ENCODE measurements at places on chromosomes 5 and 9.

DNA sequence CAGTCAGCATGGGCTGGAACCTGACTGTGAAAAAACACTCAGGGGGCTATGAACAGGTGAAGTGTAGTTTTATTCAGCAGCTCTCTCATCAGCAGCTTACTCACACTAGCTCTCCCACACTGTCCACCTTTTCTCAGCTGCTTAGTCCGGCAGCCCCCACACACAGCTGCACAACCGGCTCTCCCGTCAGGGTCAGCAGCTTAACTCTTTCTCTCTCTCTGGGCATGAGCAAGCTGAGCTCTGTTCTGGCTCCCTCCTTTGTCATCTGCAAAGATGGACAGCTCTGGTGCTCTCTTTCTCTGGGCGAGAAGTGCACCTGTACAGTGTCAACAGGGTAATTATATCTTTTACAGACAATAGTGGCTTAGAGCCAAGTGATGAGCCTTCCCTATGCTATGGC, 8.2 kb downstream of the DMAC1 start:
- DNase-seq, result no peak

- no peak for DNase-seq
Observed at GRCh38 chr5:132228241-132229035, 785 bp upstream of the P4HA2 start.

DNA sequence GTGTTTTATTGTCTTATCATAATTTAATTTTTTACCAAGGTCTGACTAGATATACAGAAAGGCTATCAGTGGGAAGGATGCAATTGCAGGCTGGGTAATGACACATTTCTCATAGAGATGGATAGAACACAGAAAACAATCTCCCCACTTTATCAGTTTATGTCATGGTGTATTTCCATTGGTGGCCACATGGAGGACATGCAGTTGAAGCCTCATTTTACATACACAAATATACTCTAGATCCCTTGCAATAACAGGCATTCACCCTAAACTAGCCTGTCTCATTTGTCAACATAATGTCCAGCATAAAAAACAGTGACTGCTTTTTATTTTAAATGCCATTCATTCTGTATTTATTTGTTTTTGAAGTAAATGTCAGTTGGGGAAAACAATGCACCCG, 526.3 kb downstream of the GABRG2 start:
- no peak for DNase-seq

DNA sequence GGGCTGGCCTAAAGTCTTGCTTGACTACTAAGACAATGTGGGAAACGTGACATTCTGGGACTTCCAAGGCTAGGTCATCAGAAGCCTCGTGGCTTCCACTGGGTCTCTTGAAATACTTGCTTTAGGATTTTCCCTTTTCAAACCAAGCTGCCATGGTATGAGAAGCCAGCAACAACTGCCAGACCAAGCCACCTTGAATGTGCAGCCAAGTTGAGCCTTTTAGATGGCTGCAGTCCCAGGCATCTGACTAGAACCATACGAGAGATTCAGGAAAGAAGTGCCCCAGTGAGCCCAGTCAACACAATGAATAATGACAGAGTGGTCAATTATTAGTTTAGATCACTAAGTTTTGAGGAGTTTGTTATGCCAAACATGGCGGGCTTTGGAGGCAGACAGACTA, 143.3 kb downstream of the SLF1 start:
- no peak for DNase-seq

GRCh38 chr9:34242830-34243229, 64.0 kb downstream of the UBAP1 start:
- no peak for DNase-seq

- no peak for DNase-seq
Observed at GRCh38 chr9:37197158-37198038, 77.0 kb downstream of the ZCCHC7 start.

- no peak for DNase-seq
Observed at GRCh38 chr9:119559056-119559455, 189.8 kb upstream of the BRINP1 start.

DNA sequence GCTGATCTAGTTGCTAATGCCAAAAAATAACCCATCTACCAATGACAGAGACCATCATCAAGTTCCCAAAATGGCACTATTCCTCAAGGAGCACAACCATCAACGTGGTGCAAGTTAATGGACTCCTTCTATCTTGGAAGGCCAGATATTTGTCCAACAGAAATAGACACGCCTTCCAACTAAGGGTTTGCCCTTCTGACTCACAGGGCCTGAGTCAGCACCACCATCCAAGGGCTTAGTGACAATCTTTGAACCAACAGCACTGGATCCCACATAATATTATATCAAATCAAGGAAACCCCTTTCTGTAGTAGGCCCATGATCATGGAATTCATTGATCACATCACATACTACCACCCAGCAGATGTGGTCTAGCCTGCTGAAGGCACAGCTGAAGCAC, 84.3 kb downstream of the MED27 start:
- DNase-seq, result no peak

- DNase-seq, result no peak
Observed at GRCh38 chr9:136044971-136045594, 50.0 kb downstream of the NACC2 start.

DNA sequence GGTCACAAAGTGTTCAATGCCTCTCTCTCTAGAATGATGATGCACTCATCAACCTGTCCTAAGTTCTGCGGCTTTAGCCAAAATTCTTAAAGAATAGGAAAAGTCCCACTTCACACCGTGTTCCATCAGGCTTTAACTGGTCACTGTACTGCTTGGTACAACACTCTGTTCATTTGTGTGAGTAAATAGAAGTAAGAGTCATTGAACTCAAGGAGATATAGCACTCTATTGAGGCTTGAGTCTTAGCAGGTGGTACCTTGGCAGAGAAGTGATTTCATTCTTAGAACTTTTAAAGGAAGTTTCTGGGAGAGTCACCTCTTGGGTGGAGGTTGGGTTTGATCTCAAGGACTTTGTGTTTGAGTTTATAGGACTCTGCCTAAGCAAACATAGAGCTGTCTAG, 92.6 kb downstream of the TENT4A start:
- DNase-seq, result no peak

DNA sequence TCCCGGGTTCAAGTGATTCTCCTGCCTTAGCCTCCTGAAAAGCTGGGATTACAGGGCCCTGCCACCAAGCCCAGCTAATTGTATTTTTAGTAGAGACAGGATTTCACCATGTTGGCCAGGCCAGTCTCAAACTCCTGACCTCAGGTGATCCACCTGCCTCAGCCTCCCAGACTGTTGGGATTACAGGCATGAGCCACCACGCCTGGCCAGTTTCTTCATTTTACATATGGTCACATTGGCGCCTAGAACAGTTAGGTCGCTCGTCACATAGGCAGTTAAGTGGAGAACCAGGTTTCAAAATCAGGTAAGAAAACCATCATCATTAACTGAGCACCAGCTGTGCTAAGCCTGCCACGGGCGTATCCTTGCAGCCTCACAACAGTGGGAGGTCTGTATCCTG, 36.1 kb downstream of the OLFML2A start:
- no peak for DNase-seq

DNA sequence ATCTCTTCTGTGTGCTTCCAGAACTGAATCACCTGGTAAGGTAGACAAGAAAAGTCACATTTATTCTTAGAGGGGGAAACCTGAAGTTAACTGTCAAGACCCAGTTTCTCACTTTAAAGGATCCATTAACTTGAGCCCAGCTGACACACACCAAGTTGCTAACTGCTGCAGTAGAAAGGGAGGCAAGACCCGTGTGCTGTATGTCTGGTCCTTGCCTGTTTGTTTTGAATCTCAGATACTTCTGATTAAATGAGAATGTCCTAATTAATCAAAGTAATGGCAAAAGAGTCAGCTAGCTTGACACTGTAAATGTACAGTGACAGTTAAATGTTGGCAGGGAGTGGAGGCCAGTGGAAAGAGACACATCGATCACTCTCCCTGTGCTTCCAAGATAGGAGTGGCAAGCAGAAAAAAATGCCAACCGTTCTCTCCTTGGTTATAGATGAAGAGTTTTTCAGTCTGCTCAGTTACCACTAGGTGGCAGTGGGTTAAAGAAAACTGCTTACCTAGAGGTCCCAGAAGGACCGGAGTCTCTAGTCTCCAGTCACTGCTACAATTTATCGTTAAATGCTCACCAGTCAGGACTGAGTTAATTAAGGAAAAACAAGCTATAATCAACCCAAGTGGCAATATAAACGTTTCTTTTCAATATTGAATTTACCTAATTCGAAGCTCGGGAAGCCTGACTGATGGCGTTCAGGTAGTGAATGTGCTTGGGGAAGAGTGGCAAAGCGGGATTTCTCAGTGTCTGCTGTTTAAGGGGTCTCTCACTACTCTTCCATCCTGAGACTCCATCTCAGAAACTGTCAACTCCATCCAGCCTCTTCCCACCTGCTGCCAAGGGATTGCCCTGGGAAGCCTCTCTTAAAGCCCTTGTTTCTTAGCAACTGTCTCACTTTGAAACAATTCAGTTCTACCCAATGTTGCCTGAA, 18.4 kb downstream of the LSM11 start:
- DNase-seq, result peak; percentile 62

DNA sequence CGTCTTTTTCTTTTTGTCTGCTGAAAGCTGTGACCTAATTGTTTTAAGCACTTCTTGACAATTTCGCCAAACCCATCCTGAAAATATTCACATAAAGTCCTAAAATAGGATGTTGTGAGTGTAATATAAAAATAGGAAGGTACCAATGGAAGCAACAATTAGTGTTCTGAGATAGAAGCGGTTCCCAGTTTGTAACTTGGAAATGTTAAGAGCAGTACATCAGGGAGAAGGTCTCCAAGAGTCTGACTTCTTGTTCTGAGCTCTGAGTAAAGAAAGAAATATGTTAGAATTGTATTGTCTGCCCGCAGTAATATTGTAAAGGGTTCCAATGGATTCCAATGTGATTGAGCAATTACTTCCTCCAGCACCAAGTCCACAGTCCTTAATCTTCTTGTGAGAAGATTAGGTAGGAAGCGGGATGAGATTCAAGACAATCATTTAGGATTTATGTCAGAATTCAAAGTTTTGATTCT, 3.9 kb downstream of the VCAN start:
- DNase-seq, result peak; percentile 54

DNA sequence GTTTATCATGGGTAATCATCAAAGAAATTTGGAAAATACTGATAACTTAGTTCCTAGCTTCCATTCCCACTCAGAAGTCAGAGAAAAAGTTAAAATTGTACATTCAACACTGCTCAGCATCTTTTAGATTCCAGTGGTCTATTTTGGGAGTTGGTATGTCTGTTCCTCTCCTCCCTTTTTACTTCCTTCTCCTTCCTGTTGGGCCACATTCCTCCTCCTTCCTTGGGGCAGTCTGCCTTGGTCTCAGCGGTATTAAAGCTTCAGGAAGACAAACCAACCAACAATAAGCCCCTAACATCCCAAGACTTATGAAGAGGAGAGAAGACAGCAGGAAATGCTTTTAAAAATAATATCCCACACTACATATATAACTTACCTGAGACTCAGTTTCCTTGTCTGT, 49.9 kb upstream of the SSBP2 start:
- DNase-seq, result no peak

DNA sequence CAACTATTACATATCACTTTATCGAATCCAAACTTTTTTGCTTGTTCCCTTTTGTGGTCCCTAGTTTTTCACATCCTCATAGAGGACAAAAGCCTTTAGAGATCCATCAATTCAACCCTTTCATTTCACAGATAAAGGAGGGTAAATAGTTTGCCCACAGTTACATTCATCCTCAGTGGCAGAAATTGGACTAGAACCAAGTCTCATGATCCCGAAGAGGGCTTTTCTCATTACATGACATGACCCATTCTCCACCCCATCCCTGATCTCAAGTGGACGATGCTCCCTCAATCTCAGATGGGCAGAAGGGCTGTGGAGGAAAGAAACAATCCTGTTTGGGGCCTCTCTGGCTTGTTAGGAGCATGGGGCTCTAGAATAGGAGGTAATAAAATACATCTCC, 23.1 kb downstream of the TICAM2 start:
- no peak for DNase-seq

DNA sequence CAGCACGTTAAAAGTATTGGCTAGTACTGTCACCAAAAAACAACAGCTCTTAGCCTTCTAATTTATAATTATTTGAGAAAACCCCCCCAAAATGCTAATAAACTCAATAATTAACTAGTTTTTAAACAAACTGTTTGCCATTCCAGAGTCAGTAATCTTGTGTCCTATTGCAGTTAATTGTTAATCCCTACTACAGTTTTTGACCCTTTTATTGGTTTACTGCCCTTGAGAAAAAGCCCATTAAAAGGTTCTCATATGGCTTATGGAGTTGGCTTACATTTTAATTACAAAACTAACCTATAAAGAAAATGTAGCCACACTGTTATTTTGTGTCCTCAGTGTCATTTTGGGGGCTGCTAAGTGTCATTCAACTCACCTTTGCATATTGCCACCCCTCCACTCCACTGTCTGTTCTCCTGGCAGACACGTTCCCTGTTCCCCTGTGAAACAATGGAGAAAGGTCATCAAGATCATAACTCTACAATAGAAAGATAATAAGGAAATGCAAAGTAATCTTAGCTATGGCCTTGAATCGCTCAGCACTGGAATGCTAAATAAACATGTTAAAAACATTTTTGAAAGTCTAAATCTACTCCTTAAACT, 51.6 kb upstream of the TXNDC8 start:
- no peak for DNase-seq

GRCh38 chr9:137085920-137086530, 760 bp upstream of the MAN1B1 start:
- no peak for DNase-seq

DNA sequence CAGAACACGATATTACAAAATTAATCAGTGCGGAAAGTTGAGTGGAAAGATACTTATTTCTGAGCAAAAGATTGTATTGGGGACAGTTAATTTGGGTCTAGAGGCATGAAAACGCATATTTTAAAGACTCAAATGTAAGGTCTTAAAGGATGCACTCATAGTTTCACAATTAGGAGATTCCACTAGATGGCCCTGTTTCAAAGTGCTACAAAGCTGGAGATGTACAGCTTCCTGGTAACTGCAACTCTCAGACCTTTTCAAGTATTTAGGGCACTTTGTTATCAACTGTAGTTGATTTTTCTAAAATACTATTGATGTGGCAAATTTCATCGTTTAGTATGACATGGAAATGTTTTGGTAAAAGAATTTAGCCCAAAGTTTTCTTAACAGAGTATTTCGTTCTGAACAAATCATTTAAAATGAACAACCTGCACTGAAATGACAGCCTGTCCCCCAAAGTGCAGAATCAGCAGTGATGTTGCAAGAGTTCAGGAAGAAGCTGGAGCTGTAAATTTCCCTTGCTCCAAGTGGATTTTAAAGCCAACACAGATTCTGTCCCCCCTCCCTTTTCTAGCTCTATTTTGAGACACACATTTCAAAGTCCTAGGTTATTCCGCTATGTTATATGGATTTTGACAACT, 16.2 kb upstream of the NDUFB6 start:
- DNase-seq, result peak; percentile 28

All from H4 (cell line).